ENCODE measurements at places on chromosomes 1 and 21. TPM values are rescaled to one million over a fixed set of nuclear protein-coding genes. Genes with fewer than 3 reads are reported as not detected.

DNA sequence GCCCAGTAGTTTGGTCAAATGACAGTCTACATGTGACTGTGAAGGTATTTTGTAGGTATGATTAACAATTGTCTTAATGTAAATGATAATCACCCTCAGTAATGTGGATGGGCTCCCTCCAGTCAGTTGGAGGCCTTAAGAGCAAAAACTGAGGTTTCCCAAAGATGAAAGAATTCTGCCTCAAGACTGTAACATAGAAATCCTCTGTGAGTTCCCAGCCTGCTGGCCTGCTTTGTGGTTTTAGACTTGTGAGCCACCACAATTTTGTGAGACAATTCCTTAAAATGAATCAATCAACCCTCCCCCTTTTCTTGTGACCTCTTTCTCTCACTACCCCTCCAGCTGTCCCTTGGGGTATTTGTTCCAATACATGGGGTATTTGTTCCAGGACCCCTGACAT is 226.4 kb upstream of the DPYD start:
- DNase-seq, result no peak

METTL18 gene
- 11.2 TPM for total RNA-seq

- DNase-seq, result no peak
Observed at GRCh38 chr1:101004061-101004460, 21.5 kb downstream of the DPH5 start.

- no peak for DNase-seq
Observed at GRCh38 chr1:160474392-160475242, 48.4 kb downstream of the SLAMF6 start.

GPR52 gene
- total RNA-seq, result 3.2 TPM

VN1R5 gene
- not detected for total RNA-seq
